COLO829 (cell line): ENCODE measurements at places on chromosomes 1 and 21.

- DNase-seq: no peak
Observed at GRCh38 chr1:53468374-53468773, 9.2 kb downstream of the DMRTB1 start.

- peak; percentile 8 for DNase-seq
Observed at GRCh38 chr1:190022709-190023108, 455.0 kb downstream of the BRINP3 start.

GRCh38 chr1:59046730-59047157, 250.2 kb upstream of the FGGY start:
- DNase-seq: no peak

GRCh38 chr1:11529330-11529729, 50.4 kb downstream of the DISP3 start:
- DNase-seq: no peak

DNA sequence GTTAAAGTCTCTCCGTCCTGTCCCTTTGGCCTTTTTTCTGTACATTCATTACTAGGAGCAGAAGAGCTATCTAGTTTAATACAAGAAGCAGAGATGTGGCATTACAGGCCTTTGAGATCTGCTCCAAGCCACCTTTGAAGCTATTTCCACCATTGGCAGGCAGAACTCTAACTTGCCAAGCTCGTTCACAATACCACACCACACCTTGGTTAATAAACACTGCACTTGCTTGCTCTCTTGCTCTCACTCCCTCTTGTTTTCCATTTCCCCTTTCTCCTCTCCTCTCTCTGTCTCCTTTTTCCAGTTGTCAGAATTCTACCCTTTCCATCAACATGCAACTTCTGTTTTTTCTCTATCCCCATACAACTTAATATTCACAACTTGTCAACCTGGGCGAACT, 7.0 kb downstream of the SELE start:
- no peak for DNase-seq
